ENCODE measurements at places on chromosomes 7 and 10. TPM values are rescaled to one million over a fixed set of nuclear protein-coding genes. Genes with fewer than 3 reads are reported as not detected.

The AGAP3 gene
- 206 TPM for total RNA-seq

The PRLHR gene
- not detected for total RNA-seq

The FOXP2 gene
- 9.1 TPM for total RNA-seq

The COL28A1 gene
- not detected for total RNA-seq

The SORCS1 gene
- 0.56 TPM for total RNA-seq

DNA sequence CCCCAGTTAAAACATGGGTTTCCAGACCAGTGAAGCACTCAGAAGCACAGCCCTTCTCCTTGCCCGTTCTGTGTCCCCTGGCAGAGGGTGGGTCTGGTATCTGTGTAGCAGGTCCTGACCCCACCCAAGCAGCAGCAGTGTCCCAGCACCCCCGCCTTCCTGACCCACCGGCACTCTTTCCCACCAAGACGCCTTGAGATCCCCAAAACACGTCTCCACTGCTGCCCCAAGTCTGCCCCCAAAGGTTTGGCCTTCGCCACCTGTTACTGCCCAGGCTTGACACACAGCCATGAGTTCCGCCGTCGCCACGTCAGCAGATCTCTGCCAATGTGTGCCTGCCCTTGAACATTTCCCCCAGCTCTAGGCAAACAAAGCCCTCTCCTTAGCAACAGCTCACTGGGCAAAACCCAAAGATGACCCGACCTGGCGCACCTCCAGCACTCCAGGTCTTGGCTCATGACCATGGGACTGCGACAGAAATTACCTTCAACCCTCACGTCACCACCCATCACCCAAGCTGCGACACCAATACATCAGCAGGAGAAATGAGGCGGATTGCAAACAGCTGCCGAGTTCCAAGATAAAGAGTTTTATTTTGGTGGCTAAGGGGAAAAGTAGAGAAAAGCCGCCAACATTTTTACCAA, 75.6 kb downstream of the CTBP2 start:
- H3K27me3 ChIP-seq = peaks cover 6% of the 10 kb centered on the region
- no peak overlapping the region for H3K4me3 ChIP-seq
- H3K36me3 ChIP-seq = peaks cover 20% of the 10 kb centered on the region
- peak overlapping the region; percentile 50 for H3K27ac ChIP-seq
- no peak for DNase-seq
- H3K4me1 ChIP-seq = peaks cover 21% of the 10 kb centered on the region

DNA sequence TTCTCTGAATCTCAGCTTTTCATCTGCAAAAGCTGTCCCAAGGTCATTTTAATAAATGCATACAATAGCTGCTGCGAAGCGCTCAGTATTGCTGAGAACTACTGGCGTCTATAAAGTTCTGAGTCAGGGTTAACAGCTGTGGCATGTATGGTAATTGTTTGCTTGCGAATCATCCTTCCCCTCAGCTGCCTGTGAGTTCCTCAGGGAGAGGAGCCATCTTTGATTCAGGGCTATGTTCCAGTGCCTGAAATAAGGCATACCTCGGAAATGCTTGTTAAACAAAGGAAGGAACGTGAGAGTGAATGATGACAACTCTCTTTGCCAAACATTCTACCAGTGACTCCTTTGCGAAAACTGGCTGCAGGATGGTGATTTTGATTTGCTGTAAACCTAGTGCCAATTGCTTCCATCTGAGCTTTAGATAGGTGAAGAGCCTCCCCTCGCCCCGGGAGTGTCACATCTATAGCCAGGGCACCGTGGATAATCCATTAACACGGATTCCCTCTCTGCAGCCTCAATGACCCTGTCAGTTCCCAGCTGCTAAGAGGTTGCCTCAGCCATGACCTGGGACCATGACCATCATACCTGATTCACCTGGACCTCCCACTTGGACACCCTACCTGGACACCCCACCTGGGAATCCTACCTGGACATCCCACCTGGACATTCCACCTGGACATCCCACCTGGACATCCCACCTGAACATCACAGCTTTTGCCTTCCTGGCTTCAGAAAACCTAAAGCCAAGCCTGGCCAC, 39.6 kb downstream of the GPRIN2 start:
- H3K27me3 ChIP-seq = peaks cover 5% of the 10 kb centered on the region
- no peak overlapping the region for H3K4me3 ChIP-seq
- no peak for DNase-seq
- no peak overlapping the region for H3K27ac ChIP-seq

GRCh38 chr7:102080019-102080433, 206.6 kb upstream of the SH2B2 start:
- no peak overlapping the region for H3K4me3 ChIP-seq
- peaks cover 5% of the 10 kb centered on the region for H3K27me3 ChIP-seq
- H3K4me1 ChIP-seq = peaks cover 34% of the 10 kb centered on the region
- DNase-seq = no peak

- H3K27ac ChIP-seq = no peak overlapping the region
- H3K4me3 ChIP-seq = no peak overlapping the region
- no peaks in the 10 kb centered on the region for H3K36me3 ChIP-seq
Measured at GRCh38 chr7:81014266-81014665, 95.4 kb upstream of the SEMA3C start.

DNA sequence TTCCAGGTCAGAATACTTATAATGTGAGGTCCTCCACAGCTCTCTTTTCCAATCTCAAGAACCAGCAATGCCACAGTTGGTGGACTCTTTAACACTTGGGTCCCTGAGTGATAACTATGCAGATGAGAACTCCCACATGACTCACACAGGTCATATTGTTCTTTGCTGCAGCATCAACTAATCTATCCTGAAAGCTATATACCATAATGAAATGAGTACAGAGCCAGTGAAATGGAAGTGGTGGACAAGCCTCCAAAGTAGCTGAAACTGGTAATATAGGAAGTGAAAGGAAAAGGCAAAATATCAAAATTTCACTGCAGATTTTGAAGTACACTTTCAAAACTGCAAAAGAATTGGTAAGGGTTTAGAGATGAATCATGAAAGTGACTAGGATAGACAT, 45.6 kb downstream of the SORCS1 start:
- H3K4me3 ChIP-seq = no peak overlapping the region
- H3K27ac ChIP-seq = no peak overlapping the region
- no peaks in the 10 kb centered on the region for H3K27me3 ChIP-seq
- peaks cover 5% of the 10 kb centered on the region for H3K4me1 ChIP-seq
- no peak for DNase-seq

GRCh38 chr7:124681946-124682345, 83.6 kb downstream of the GPR37 start:
- no peak overlapping the region for H3K4me3 ChIP-seq
- DNase-seq = no peak
- H3K36me3 ChIP-seq = no peaks in the 10 kb centered on the region
- no peaks in the 10 kb centered on the region for H3K27me3 ChIP-seq

DNA sequence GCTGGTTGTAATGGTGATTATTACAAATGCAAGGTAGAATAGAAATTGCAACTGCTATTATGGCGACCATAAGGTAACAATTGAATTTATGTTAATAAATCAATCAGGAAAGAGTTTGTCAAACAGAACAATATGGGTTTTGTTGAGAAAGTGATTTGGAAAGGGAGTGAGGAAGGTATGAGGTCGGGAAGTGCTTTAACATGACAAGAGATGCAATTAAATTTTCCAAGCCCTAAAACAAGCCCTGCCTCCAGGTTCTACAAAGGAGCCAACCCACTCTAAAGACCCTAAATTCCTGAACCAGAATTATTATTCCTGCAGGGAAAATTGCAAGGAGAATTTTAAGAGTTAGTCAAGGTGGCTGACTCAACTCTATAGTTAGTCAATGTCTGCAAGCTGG, 363.7 kb downstream of the BMPER start:
- no peaks in the 10 kb centered on the region for H3K36me3 ChIP-seq
- no peak overlapping the region for H3K27ac ChIP-seq
- no peaks in the 10 kb centered on the region for H3K4me1 ChIP-seq

DNA sequence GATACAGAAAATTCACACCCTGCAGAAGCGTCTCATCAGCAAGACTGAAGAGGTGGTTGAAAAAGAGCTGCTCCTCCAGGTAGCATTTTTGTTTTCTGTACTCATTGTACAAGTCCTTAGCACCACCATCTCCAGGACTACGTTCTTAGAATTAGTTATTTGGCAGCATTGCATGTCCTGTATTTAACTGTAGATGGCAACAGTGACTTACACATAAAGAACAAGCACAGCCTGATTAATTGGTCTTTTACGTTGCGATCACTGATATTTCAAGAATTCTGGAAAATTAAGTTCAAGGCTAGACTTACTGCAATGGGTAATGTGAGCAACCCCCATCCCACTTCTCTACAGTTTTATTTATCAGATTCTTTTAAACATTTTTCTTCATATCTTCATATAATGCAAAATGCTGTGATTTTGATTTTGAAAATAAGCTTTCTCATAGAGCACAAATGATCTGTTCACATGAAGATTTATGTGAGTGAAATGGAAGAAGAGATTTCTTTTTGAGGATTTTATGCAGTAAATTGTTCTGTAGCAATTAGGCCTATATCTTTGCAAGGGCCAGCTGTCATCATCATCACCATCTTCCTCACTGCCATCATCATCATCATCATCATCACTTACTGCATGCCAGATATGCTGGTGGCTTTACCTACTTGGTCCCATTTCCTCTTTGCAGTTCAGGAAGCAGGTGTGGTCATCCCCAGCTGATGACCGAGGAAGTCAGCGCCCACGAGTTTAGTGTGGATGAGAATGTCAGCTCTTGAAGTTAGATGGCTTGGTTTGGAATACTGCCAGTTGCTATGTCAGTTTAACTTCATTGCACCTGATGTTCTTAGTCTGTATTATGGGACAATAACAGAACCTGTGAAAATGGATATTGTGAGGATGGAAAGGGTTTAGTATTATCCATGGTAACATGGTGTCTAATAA, 53.4 kb downstream of the CFAP58 start:
- no peak overlapping the region for H3K4me3 ChIP-seq
- no peaks in the 10 kb centered on the region for H3K36me3 ChIP-seq
- no peak for DNase-seq
- H3K27me3 ChIP-seq = no peaks in the 10 kb centered on the region

DNA sequence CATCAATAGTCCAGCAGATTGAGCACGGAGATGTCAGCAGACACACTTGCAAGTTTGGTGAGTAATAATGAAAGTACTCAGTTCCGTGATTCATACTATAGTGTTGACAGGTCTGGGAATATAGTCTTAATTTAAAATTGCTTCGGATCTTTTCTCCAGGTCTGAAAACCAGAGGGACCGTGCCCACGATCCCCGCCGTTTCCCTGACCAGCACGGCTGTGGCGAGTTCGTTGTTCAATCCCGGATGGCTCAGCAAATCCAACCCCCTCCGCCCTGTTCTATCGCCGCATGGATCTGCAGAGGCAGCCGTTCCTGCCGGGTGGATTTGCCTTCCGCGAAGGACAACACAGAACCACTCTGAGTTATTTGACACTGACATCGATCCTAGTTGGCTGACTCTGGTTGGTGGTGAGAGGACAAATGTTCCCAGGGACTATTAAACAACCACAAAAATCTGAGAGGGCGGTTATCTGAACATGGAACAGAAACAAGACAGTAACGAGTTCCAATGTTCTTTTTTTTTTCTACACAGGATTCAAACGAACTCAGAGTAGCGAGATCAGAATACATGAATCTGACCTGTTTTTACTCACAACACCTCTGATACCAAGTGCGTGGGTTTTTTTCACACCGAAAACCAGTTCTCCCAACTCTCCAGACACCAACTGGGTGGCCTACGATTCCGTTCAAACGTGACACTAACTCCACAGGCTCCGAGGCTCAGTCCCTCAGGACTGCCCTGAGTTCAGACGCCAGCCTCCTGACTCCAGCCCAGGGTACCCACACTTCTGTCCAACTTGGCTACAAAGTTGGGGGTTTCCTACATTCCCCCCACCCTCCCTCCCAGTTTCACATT, 52.7 kb downstream of the RBM17 start:
- DNase-seq = no peak
- H3K36me3 ChIP-seq = peaks cover 4% of the 10 kb centered on the region
- no peak overlapping the region for H3K4me3 ChIP-seq
- H3K27me3 ChIP-seq = peaks cover 12% of the 10 kb centered on the region
- H3K4me1 ChIP-seq = peaks cover 11% of the 10 kb centered on the region

DNA sequence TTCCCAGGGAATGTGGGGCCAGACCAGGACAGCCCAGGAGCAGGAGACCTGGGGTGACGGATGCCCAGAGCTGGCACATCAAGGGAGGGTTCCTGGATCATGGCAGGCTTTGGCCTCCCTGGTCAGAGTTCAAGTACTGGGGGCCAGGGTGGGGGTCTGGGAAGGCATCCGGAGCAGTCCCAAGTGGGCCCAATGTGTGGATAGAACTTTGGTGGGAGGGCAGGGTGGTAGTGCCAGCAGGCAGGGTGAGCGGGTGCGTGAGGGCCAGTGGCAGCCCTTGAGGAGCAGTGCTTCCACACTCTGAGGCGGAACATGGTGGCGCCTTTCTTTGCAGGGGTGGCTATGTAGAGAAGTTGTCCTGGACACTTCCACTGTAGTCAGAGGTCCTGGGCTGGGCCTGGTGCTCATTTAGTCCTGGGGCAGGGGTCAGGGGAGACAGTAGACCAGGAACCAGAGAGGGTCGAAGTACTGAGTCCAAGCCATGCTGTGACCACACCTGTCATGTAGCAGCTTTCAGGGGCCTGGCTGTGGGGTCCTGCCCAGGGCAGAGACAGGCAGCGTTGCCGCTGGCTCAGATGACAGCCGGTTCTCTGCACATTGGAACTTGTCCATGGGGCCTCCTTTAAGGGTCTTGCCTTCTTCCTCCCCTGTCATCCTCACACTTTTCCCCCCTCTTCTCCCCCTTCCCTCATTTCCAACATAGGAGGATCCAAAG, 22.2 kb upstream of the CSGALNACT2 start:
- H3K27me3 ChIP-seq = peaks cover 10% of the 10 kb centered on the region
- H3K27ac ChIP-seq = no peak overlapping the region
- no peak overlapping the region for H3K4me3 ChIP-seq
- no peaks in the 10 kb centered on the region for H3K4me1 ChIP-seq

DNA sequence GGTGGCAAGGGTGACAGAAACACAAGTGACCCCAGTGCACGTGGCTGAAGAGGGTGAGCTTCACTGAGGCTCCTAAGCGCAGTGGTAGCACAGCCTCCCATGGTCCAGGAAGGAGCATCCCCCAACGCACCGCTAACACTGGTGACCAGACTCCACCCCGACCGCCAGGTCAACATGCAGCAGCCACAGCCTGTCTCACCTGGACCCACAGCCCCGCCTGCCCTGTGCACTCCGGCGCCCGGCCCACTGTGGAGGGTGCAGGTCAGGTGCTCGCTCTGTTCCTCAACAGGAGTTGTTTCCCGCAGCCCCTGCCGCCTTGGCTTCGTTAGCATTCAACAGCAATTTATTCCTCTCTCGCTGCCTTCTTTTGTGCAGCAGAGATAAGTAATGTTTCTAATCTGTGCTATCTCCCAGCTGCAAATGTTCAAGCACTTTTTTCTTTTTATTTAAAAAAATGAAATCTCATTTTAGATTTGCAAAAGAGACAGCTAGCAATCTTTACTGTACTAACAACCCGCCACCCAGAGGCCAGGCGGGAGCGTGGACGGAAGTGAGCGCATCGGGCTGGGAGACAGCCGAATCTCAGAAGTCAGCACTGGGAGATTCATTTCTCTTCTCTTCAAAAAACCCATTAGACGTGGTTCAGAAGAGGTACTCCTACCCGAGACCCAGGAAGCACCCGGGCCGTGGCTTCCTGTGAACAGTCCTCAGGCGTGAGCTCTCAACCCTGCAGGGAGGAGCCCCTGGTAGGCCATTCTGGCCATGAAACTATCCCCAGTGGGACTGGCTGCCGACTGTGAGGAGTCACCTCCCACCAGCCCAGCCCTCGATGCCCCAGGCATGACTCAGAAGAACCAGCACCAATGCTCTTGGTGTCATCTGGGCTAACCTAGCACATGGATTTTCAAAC, 133.4 kb downstream of the MAD1L1 start:
- peaks cover 14% of the 10 kb centered on the region for H3K36me3 ChIP-seq
- peaks cover 5% of the 10 kb centered on the region for H3K4me1 ChIP-seq
- H3K27ac ChIP-seq = no peak overlapping the region
- peaks cover 11% of the 10 kb centered on the region for H3K27me3 ChIP-seq

- H3K4me1 ChIP-seq = no peaks in the 10 kb centered on the region
- H3K4me3 ChIP-seq = no peak overlapping the region
- no peaks in the 10 kb centered on the region for H3K36me3 ChIP-seq
- DNase-seq = no peak
- no peak overlapping the region for H3K27ac ChIP-seq
- peaks cover 3% of the 10 kb centered on the region for H3K27me3 ChIP-seq
Measured at GRCh38 chr7:146875237-146875785, 758.7 kb downstream of the CNTNAP2 start.

Data from endothelial cell (in vitro differentiated cells).